ENCODE measurements at places on chromosomes 7 and 10. TPM values are rescaled to one million over a fixed set of nuclear protein-coding genes. Genes with fewer than 3 reads are reported as not detected.
A peak's percentile ranks its signal among the peaks of the same experiment; 100 is the strongest.

CUTC gene
- total RNA-seq: 16.2 TPM

PAPSS2 gene
- 0.54 TPM for total RNA-seq

KIF11 gene
- total RNA-seq: 1.6 TPM

PON3 gene
- under 0.01 TPM for total RNA-seq

NPFFR1 gene
- under 0.01 TPM for total RNA-seq

C1QL3 gene
- 0.27 TPM for total RNA-seq

AZGP1 gene
- total RNA-seq: not detected

CTAGE8 gene
- 0.81 TPM for total RNA-seq

GPER1 gene
- total RNA-seq: 0.27 TPM

MYL7 gene
- not detected for total RNA-seq

CPA2 gene
- under 0.01 TPM for total RNA-seq

SMO gene
- total RNA-seq: 33.1 TPM

NPC1L1 gene
- total RNA-seq: under 0.01 TPM

FAM149B1 gene
- total RNA-seq: 18.3 TPM

DNA sequence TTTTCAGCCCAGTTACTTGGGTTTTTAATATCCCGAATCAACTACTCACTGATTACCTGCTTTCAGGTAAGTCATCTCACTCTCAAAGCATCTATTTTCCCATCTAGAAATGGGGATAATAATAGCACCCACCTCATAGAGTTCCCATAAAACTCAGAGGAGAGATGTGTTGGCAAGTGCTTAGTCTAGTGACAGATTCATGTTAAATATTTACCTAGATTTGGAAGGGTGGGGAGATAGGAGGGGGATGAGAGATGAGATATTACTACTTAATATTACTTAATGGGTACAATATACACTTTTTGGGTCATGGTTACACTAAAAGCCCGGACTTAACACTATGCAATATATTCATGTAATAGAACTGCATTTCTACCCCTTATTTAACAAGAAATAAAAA lies 7.0 kb upstream of the A1CF start:
- no peak for DNase-seq

DNA sequence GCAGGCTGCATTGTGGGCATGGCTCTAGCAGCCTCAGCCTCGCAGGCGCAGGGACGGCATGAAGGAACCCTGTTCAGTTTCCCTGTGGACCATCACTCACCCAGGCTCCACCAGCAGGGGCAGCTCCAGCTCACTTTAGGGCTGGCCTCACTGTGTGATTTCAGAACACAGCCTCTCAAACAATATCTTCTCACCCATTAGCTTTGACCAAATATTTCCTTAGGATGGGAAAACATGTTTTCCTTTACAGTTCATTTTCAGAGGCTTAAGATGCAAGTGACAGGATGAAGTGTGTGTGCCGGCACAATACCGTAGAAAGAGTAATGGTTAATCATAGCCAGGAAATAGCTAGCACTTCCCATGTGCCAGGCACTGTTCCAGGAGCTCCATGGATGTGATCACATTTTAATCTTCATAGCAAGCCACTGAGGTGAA lies 58.2 kb downstream of the LANCL2 start:
- no peak for DNase-seq

DNA sequence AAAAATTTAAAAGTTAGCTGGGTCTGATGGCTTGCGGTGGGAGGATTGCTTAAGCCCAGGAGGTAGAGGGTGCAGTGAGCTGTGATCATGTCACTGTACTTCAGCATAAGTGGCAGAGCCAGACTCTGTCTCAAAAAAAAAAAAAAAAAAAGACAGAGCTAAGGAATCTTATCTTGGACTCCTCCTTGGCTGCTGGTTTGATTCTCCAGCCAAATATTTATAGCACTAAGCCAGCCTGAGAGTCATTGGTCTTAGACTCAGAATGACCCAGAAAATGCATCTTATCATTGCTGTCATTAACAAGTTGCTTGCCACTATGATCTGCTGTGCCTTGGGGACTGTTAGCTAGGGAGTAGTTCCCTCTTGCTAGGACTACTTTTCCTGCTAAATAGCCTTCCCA lies 164.7 kb downstream of the GNAT3 start:
- DNase-seq: no peak

DNA sequence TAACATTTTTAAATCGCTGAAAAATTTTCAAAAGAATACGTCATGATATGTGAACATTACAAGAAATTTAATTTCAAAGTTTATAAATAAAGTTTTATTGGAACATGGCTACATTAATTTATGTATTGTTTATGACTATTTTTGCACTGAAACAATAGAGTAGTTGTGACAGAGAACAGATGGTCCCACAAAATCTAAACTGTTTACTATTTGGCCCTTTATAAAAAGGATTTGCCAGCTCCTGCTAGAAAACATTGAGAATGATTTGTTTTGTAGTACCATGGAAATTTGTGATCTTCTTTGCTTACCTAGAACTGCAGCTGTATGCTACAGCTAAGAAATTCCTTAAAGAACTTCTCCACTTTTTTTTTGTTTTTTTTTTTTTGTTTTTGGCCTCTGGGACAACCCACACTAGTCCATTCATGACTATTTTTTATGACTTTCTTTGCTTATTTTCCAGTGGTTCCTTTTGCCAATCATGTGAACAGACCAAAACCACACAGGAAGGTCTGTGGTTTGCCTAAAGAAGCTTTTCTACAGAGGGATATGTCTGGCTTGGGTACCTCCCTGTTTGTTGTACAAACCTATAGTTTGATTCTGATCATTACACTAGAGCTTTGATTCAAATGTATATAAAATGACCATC lies 55.7 kb downstream of the ST7 start:
- no peak for DNase-seq

- no peak for DNase-seq
These were observed 2.5 kb downstream of the IGFBP3 start for GRCh38 chr7:45918556-45918955.

GRCh38 chr7:28516390-28517172 lies 104.3 kb downstream of the CREB5 start:
- DNase-seq: no peak

GRCh38 chr7:18268571-18268970 lies 227.0 kb upstream of the HDAC9 start:
- DNase-seq: no peak

DNA sequence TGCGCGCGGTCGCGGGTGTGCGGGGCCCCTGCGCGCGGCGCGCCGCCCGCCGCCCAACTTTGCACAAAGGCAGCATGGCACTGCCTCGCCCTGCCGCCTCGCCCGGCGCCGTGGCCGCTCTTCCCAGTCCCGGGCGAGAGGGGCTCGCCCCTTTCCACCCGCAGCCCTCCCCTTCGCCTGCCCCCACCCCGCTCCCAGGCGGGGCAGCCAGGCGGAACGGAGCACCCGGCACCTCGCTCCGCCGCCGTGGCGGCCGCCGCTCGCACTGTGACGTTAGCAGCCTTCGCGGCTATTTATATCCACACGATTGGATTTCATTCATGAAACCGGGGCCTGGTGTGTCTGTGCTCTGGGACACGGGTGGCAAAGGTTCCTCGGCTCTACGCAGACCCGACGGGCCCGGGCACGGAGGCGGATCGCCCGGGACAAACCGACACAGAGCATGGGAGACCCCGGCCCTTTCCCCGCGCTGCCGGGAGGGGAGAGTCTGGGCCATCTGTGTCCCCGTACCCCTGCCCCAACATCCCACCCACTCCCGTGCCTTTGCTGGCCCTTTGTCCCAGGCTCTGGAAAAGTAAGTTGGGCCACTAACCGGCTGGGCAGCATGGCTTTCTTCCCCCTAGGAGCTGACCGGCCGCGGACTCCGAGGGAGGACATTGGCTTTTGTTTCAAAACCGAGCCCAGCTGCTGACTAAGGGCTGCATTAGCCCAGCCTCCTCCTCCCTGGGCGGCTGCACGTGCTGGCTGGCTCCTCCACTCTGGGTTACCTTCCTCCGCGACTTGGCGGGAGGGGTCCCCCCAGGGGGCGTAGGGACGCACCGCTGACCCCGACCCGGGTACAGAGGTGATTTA lies at the start of gene RHOBTB1:
TSS of gene RHOBTB1 (minus strand) at position 128 of the 852 bp plus-strand sequence. CDS start 32,643 bp downstream, outside the sequence.
- DNase-seq: peak; percentile 83

DNA sequence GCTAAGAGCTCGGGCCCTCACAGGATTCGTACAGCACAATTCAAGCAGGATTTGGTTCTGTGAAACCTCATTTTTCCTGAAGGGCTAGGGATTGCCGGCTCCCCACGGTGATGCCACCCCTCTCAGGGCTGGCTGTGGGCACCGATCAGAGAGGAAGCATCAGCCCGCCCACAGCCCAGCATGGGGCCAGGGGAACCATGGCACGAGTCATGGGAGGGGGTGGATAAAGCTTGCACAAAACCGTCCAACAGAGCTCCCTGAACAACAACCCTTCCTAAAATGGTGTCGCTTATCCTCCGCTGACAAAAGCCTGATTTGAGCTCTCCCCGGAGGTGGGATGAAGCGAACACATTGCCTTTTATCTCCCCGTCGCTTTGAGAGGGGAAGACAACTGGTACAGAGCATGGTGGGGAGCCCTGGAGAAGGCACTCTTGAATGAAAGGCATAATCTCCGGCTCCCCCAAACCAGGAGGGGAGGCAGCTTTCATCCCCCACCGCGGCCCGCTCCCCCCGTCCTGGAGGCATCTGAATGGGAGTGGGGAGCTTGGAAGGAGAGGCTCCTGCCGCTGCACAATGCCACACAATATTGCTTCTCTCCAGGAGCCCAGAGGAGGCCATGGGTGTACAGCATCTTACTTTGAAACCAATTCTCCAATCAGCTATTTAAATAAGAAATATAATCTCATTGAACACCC lies 144.0 kb downstream of the RPS24 start:
- DNase-seq: no peak

GRCh38 chr10:61992671-61993668 lies 91.5 kb downstream of the ARID5B start:
- DNase-seq: peak; percentile 78

GRCh38 chr10:79220307-79220706 lies 127.0 kb upstream of the PPIF start:
- no peak for DNase-seq

GRCh38 chr7:110531186-110531585 lies 559.7 kb upstream of the LRRN3 start:
- no peak for DNase-seq

DNA sequence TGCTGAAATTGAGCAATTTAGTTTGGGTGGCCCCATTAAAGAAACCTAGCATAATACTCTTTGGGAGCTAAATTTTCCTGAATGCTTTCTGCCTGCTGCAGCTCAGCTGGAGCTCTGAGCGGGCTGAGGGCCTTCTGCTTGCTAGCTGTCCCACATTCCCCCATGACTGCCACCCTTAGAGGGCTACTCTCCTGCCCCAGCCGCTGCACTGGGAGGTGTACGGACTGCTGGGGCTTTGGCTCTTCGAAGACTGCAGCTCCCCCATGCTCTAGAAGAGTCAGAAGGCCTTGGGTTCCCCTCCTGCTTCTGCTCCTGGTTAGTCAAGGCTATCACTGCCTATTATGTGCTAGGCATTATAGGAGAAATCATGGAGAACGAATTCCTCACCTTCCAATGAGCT lies 31.5 kb downstream of the BLVRA start:
- DNase-seq: no peak

GRCh38 chr10:23070913-23071218 lies 24.5 kb upstream of the MSRB2 start:
- DNase-seq: no peak

DNA sequence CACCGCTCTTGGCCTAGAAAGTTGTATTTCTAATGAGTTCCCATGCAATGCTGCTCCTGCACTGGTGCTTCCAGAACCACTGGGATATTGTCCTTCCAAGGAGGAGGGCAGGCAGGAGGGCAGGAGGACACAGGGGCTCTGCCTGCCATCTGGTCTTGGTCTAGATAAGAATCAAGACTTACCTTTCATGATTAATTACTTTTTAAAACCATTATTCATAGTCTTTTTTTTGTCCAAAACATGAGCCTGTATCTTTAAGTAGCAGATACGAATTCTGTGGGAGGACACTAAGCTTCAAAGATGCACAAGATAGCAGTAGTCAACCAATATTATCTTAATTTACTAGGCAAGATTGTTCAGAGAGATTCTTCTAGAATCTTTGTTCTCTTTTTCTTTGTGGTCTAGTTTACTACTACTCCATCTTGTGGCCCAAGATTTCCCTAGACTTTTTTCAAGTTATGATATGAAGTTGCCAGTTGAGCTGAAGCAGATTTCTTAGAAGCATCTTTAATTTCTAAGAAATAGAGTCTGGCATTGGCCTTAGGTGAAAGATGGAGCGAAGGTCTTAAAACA lies 57.6 kb downstream of the RBM33 start:
- no peak for DNase-seq

DNA sequence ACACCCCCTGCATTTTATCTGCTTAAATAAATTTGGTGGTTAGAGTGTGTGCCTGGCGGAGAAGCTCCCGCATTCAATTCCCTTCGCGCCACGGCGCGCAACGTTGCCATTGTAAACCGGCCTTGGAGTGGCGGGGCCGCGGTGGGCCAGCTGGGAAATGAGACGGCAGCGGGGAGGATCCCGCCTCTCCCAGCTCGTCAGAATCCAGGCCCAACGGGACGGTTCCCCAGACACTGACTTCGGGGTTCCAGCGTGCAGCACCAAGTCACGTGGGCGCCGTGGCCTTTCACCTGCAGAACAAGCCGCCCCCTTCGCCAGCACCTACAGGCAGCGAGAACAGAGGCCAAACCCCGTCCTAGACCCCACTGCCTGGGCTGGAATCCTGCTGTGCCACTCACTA lies 103.4 kb downstream of the GRID1 start:
- no peak for DNase-seq

DNA sequence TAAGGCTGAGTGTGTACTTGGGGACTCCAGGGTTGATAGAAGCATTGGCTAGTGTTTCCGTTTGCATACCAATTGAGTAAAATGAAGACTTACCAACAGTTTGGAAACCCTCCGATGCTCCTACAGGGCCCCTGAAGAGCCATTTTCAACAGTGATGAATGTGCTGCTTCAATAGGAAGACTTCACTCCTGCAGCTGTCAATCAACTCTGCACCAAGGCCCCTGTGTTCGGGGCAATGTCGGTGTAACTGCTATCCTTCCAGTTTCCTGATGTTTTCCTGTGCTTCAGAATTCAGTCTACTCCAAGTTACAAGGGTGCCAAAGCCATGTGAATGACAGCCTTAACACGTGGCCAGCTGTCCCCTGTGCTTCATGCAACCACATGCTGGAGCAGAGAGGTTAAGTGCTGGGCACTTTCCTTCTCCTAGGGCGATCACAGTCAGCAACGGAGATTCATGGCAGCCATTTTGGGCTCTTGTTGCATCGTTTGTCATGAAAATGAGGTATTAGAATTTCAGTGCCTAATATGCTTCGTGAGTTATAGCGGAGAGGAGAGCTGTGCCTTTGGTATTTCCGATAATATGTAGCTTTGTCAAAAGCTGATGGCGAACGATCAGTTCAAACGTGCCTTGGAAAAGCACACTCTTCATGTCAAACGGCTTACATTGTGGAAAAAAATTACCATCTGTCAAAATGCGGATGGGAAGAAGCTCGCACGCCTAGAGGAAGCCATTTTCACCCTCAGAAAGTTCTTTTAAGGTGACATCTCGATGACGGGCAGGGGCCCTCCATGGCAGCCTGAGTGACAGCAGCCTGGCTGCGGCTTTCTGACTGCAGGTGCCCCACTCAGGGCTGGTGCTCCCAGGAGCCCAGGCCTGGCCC lies 287.8 kb downstream of the ACTR3B start:
- no peak for DNase-seq

DNA sequence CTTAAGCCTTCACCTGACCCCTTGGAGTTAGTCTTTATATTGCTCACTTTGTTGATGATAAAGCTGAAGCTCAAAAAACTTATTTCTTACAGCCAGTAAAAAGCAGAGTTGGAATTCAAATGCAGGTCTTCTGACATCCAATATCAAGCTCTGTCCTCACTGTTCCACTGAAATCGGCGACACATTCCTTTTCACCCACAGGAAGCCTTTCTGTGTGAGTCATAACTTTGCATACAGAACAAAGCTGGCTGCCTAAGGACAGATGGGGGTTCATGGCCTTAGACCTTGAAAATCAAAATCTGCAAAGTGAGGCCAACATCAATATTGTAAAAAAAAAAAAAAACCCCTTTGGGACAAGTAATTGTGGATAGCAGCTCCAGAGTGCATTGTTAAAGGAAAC lies 21.8 kb upstream of the AKR1B1 start:
- no peak for DNase-seq
